ENCODE measurements at places on chromosomes 1 and 21. TPM values are rescaled to one million over a fixed set of nuclear protein-coding genes. Genes with fewer than 3 reads are reported as not detected.

DNA sequence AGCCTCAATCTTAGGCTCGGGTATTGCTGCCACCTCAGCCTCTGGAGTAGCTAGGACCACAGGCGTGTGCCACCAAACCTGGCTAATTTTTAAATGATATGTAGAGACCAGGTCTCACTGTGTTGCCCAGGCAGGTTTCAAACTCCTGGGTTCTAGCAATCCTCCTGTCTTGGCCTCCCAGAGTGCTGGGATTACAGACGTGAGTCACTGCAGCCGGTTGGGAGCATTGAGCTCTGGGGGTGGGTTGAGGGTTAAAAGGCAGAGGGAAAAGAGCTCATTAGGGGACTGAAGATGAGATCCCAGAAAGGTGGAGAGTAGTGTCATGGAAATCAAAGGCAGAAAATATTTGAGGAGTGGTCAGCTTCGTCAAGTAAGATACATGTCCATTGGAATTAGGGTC is 7.1 kb downstream of the RAD54L start:
- DNase-seq = no peak

GRCh38 chr21:31545036-31545435 is 114.5 kb upstream of the SOD1 start:
- DNase-seq = no peak

DNA sequence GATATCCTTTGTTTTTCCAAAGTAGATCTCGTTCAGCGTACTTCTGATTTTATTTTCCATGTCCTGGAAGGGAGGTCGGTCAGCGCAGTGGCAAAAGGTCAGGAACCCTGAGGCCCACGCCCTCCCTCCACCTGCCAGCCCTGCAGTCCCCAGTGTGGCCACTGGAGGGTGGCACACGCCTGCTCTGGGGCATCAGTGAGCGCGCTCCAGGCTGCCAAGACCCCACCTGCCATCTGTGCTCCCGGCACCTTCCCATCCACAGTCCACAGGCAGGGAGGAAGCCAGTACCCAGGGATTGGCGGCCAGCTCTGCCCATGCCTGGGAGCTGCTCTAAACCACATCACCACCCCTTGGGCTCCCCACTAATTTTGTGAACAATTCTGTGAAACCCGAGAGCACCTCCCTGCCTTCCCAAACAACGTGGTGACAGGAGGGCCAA is 32.3 kb downstream of the SLC66A1 start:
- peak; percentile 27 for DNase-seq

- DNase-seq = no peak
Measured at GRCh38 chr1:179879797-179880196, 2.2 kb upstream of the TOR1AIP2 start.

DNA sequence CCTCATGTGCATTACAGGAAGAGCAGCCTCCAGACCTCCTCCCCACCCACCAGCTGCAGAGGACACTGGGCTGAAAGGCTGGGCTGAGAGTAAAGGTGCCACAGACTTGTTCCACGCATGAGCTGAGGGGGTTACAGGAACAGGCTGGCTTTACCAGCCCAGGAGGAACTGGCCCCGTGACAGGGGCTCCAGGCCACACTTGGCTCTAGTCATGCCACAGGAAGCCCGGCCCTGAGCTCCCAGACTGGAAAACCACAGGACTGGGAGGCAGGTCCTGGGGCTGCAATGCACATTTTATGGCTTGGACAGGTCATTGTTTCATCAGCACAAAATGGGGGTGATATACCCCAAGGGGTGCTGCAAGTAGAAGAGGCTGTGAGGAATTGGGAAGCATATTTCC is 35.6 kb downstream of the GPA33 start:
- no peak for DNase-seq

- DNase-seq = peak; percentile 70
Measured at GRCh38 chr1:182666706-182667105, 17.7 kb downstream of the RGS8 start.

KRTAP13-2 gene
- polyA plus RNA-seq = not detected

- DNase-seq = no peak
Measured at GRCh38 chr1:8794605-8795004, 22.8 kb downstream of the RERE start.

- DNase-seq = no peak
Measured at GRCh38 chr1:200740571-200741208, 2.0 kb downstream of the CAMSAP2 start.

BARHL2 gene
- polyA plus RNA-seq = not detected

GRCh38 chr1:38624336-38625039 is 235.1 kb downstream of the RRAGC start:
- no peak for DNase-seq

GRCh38 chr1:243548516-243548915 is 292.7 kb downstream of the SDCCAG8 start:
- no peak for DNase-seq

LENEP gene
- not detected for polyA plus RNA-seq

GRCh38 chr21:31766899-31767298 is 35.0 kb upstream of the SCAF4 start:
- no peak for DNase-seq
